ENCODE measurements at places on chromosomes 1 and 21.

GRCh38 chr1:30314591-30314990 is 408.8 kb downstream of the MATN1 start:
- DNase-seq, result no peak

DNA sequence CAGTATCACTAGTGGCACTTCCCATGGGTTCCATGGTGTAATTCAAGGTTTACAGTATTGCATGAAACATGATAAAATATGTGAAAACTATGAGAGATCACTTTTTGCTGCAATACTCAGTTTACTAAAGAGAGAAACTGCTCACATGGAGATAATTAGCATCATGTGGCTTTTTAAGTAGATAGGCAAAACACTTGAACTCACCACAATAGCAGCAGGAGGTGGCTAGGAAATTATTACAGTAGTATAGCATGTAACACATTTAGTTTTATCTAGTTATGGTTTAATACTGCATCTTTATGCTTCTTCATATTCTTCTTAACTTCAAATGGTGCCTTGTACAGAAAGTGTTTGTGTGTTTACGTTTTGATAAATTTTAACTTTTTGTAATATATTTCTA is 698.5 kb upstream of the BRINP3 start:
- no peak for DNase-seq

DNA sequence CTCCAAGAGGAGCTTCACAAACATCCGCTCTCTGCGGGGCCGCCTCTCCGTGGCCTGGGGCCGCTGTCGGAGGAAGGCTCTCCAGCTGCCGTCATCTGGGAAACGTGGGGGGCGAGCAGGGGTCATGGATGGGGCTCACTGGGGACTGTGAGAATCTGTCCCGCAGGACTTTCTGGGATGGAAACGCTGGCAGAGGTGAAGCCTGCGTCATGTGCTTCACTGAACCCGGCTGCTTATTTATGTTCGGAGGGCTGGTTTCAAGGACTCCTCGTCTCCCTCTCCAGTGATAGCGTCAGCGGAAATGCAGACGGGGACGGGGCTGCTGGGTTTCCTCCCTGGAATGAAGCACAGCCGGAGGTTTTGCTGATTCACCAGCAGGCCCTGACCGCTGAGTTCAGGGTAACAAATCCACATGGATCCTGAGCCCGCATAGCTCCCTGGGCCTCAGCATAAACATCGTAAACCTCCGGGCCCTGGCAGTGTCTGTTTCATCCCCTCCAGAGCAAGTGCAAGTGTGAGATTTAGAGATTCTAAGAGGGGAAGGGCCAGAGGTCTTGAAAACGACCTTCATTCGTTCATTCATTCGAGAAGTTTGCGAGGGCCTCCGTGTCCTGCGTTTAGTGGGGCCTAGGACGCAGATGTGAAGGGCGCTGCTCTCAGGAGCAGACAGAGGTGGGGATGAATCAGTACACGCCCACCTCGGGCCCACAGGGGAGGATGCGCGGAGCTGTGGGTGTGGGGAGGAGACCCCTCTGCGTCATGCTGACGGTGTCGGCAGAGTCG is 7.0 kb upstream of the POFUT2 start:
- DNase-seq, result peak; percentile 99

GRCh38 chr1:221548942-221549341 is 192.9 kb downstream of the DUSP10 start:
- DNase-seq, result no peak

DNA sequence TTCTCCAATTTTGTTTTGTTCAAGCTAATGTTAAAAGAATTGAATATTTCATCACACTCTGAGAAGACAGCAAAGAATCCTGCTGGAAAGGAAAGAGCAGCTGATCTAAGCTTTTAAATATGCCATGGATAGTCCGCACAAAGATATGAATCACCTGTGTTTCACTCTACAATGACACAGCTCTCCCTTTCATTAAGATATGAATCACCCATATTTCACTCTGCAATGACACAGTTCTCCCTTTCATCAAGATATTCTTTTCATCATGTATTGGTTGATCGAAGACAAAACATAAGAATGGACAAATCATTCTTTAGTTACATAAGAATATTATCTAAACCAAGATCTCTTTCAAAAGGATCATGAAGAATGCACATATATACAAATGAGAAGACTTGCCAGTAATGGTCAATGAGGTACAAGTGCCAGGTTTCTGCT is 367.3 kb downstream of the SMYD3 start:
- peak; percentile 68 for DNase-seq

DNA sequence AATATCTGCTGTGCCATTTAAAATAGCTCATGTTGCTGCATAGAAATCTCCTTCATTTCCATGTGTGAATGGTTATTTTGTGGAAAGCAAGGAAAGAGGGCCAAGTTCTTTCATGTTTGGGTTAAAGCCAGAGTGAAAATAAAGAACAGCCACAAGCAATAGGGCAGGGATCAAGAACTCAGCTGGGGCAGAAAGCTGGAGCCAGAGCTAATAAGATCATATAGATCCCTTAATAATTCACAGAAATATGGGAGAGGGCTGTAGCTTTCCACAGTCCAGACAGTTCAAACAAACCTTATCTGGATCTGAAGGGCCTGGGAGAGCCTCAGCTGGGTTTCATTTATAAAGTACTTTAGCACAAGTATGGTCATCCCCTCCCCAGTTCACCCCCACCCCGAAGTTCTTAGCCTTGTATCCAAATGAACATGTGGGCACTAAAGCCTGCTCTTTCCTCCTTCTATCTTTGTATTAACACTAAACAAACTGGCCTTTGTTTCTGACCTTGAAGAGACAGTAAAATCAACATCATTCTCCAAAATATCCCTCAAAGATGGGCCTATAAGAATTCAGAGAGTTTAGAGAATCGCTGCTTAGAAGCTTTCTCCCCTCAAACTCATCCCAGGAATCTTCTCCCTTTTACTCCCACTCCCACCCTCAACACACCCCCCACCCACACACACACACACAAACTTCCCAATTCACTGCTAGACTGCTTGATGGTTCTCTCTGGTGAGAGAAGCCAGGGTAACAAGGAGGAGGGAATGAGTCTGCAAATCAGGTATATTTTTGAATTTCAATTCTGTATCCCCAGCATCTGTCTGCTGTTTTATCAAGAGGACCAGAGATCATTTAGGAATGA is 41.7 kb downstream of the UTP25 start:
- no peak for DNase-seq

DNA sequence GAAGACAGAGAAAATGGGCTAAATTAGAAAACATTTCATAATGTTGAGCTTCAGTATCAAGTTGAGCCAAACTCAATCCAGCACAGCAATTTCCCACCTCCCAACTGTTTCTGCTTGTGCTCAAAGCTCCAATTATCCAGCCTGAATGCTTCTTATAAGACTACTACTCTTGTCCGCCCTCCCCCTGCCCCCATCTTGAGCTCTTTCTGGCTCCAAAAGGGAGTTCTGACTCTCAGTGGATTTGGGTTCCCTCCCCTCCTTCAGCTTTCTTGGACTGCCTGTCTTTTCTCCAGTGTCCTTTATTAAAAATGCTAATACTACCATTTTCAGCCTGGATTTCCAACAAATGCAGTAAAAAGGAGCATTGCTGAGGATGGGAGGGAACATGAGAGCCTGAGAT is 174.8 kb downstream of the ASTN1 start:
- DNase-seq, result no peak

DNA sequence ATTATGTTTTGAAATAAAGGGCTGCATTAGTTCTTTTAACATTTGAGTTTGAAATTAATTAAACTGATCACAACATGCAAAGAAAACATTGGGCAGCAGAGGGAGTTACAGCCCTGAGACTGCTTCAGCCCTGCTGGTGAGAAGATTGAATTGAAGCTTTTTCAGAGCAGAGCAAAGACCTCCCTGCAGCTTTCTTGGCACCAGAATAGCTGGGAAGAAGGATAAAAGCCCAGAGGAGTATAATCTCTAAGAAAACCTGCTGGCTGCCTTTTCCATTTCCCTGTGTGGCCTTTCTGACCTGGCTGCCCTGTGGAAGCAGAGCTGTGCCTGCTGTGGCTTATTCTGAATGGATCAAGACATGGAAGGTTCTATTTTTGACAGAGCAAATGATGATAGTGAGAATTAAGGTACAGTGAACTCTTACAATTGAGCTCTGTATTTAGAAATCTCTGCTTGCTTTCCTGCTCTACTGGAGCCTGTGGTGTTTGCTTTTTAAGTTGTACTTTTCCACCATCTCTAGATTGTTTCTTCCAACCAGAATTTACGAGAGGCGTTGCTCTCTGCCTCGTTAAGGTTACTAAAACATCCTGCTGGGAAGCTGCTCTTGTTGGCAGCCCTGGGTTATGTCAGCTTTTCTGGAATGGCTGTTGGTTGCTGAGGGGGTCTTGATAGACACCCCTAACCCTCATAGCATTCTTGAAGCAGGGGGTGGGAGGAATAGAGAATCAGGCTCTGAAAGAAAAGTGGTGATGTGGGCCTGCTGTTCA is 9.9 kb downstream of the SNRPE start:
- peak; percentile 89 for DNase-seq

DNA sequence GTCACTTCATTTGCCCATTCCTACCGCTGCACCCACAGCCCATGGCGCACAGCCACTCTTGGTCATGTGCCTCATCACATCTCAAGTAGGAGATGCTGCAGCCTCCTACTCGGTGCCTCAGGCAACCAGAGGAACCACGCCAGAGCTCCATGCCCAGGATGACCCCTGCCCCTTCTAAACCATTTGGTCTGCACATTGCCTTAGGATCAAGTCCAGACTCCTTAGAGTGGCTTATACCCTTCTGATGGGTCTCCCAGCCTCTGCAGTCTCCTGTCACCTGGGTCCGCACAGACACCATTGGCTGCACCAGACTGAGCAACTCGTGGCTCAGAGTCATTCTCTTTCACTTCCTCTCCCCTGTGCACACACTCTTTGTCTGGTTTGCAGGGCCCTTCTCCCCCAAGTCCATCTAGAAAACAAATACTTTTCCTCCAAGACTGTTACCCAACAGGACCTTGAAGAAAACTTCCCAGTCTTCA is 2.2 kb upstream of the ADORA3 start:
- no peak for DNase-seq

DNA sequence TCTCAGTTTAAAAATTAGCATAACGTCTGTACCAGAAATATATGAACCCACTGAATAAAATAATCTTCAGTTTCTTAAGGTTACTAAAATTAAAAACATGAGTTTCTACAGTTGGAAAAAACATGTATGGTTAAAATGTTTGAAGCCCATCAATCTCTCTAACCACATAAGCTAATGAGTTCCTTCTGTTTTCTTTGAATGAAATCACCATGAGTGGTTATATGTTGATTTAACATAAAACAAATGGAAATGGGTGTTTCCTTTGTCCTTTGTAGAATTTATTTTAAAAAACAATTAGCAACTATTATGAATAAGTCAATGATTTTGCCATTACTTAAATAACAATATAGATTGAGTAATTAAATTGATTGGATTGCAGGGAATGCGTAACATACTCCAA is 3.0 kb upstream of the ADGRL2 start:
- no peak for DNase-seq

GRCh38 chr1:2564815-2565374 is 8.7 kb downstream of the TNFRSF14 start:
- no peak for DNase-seq

DNA sequence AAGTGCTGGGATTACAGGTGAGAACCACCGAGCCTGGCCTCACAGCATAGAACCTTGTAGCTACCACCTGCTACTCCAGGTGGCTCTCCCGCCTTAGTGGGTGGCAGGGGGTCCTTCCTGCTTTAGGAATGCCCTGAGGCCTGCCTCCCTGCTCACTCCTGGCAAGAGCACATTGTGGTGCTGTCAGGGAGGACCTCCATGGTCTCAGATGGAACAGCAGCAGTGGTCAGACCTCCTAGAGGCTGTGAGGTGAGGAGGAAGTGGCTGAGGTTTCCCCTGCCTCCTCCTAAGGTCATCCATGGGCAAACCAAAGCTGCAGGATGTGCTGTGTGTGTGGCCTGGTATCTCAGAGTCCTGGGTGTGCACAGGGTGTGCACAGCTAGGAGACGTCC is 6.7 kb downstream of the SOX13 start:
- DNase-seq, result no peak

DNA sequence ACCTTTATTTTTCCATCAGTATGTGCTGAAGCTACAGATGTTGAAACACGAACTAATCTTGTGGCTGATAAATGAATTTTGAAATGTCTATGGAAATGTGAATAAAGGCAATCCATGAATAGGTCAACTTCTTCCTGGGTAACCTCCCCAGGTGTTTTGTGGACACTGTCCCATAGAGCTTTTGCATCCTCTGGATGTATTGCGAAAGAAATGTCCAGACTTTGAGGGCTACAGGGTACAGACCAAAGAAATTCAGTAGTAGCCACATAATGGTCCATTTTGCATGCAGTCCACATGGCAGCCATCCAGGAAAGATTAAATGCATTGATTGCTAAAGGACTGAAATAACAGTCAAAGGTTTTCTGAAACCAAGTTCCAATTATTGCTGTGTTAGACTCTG is 21.5 kb upstream of the DARS2 start:
- DNase-seq, result no peak

Measured in fibroblast of pulmonary artery (primary cell).